ENCODE measurements at places on chromosomes 7 and 10.
A peak's percentile ranks its signal among the peaks of the same experiment; 100 is the strongest.

GRCh38 chr10:72058989-72059842 is 29.1 kb downstream of the SPOCK2 start:
- no peak for DNase-seq

- DNase-seq: no peak
Observed at GRCh38 chr10:73650537-73651331, 5.1 kb downstream of the SYNPO2L start.

- no peak for DNase-seq
Observed at GRCh38 chr7:82839555-82839954, 323.1 kb downstream of the PCLO start.

GRCh38 chr10:69733791-69734261 is 67.9 kb upstream of the COL13A1 start:
- DNase-seq: no peak

- DNase-seq: no peak
Observed at GRCh38 chr10:117615649-117616048, 73.1 kb downstream of the EMX2 start.

DNA sequence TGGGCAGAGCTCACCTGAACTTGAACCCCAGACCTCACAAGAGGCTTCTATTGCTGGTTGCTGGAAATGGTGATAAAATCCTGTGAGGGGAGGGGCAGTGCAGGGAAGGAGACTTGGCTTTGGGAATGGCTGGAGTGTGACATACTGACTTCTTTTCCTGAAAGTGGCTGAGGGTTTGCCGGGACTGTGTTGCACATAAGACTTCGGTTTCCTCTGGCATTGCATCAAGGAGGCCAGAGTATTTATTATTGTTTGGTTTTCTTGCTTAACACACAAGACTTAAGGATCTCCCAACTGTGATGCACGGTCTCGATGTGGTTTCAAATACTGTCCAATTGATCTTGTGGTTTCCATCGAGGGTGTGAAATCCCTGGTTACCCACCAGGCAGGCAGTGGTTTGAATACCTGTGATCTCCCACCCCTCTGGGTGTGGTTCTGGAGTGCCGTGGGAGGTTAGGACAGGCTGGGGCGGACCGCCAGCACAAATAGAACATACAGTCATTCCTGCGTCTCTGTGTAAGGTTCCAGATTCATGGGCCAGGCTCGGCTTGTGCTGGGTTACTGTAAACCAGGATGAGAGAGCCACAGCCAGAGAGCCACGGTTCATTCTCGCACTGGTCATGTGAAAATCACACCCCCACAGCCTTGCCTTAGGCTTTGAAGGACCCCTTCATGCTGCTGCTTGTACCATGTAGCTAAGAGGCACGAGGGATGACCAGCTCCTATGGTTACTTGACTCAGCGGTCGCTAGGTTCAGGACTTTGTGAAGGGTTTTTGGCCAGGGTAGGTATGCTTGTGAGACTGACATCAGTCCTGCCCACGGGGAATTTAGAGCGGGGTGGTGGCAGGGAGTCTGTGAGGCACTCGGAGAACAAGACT is 39.2 kb downstream of the WBP1L start:
- DNase-seq: peak; percentile 63

Data from brain pericyte (primary cell).